ENCODE measurements at places on chromosomes 5 and 9. TPM values are rescaled to one million over a fixed set of nuclear protein-coding genes. Genes with fewer than 3 reads are reported as not detected.

DNA sequence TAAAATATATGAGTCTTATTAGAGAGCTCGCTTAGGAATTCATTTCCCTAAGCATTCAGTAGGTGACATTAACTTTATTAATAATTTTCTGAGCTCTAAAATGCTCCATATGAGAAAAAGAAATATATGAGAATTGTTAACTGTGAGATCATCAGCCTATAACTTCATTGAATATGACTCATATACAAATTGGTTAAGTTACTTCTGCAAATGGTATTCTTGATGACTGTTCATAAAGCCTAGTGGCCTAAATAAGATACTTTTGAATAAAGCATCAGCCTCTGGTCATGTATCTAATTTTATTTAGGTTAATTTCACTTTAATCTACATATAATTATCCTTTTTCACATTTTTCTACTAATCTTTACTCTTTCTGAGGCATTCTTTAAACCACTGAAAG is 710.2 kb upstream of the ACO1 start:
- no peak for DNase-seq
- H3K4me3 ChIP-seq = no peak overlapping the region
- no peaks in the 10 kb centered on the region for H3K27me3 ChIP-seq
- no peak overlapping the region for H3K27ac ChIP-seq
- no peaks in the 10 kb centered on the region for H3K36me3 ChIP-seq

DNA sequence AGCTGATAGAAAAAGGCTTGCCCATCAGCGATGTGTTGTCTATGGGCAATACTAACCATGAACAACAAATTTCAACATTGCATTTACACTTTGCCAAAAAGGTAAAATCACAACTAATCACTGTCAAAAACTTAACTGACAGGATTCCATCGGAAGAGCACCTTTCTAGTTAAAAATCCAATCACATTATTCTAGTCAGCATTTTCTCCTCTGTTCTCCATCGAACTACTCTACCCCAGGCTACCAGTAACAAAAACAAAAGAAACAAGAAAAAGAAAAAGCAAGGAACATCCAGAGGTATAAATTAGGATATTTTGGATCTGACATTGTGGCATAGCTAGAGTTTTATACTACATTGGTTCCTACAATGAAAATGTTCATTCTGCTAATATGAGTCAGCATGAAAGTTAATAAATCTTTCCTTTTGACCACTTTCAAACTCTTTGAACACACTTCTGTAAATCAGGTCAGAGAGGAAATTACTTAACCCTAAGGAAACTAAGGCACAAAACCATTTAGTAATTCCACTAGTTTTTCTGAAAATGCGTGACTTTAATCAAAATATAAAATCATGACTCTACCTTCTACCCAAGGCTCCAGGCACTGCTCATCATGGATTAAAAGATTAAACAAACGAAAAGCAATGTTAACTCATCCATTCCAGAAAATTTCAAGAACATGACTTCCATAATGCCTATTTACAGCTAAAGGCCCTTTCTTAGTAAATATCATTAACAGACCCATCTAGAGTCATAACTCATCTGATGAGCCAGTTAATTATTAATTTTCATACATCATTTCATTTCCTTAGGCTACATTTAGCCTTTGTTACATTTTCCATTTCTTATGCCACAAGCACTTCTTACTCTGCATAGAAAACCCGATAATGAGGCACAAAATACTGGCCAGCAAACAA is 10.2 kb downstream of the GLIS3 start:
- H3K27me3 ChIP-seq = no peaks in the 10 kb centered on the region
- no peaks in the 10 kb centered on the region for H3K4me1 ChIP-seq
- no peak for DNase-seq
- H3K4me3 ChIP-seq = no peak overlapping the region
- H3K27ac ChIP-seq = no peak overlapping the region
- H3K36me3 ChIP-seq = no peaks in the 10 kb centered on the region

DNA sequence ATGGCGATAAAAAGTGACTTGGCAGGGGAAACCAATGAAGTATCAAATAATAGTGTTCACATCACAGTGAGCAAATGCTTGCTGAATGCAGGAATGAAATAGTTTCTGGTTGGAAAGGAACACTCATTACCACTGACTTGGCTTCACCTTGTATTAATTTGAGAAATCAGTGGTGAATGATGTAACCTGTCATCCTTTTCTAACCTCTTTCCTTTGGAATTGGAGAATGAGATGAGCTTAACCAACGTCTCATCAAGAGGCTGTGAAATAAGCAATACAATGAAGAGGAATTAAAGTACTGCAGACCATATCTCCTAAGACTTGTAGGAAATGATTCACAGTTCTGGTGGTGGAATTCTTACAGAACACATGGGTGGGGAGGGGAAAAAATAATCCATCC is 192.2 kb downstream of the DMAC1 start:
- H3K27ac ChIP-seq = no peak overlapping the region
- H3K27me3 ChIP-seq = no peaks in the 10 kb centered on the region
- DNase-seq = no peak

- no peak overlapping the region for H3K27ac ChIP-seq
- DNase-seq = no peak
- no peak overlapping the region for H3K4me3 ChIP-seq
- H3K27me3 ChIP-seq = no peaks in the 10 kb centered on the region
- no peaks in the 10 kb centered on the region for H3K4me1 ChIP-seq
Observed at GRCh38 chr5:82720213-82721086, 356.7 kb downstream of the TMEM167A start.

The IFNA13 gene
- total RNA-seq = not detected

GRCh38 chr9:124222918-124223720 is 34.6 kb upstream of the NEK6 start:
- no peaks in the 10 kb centered on the region for H3K36me3 ChIP-seq
- no peak overlapping the region for H3K4me3 ChIP-seq
- peaks cover 82% of the 10 kb centered on the region for H3K4me1 ChIP-seq
- no peaks in the 10 kb centered on the region for H3K27me3 ChIP-seq

DNA sequence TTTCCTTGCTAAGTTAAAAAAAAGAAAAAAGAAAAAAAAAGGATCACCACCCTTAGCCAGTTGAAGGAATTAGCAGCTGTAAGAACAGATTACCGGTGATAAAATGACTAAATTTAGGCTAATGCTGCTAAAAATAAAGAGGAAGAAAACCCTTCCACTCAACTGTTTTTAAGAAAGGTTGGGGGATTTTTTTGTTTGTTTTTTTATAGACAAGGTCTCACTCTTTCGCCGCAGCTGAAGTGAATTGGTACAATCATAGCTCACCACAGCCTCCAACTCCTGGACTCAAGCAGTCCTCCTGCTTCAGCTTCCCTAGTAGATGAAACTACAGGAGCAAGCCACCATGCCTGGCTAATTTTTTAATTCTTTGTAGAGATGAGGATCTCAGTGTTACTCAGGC is 101.7 kb downstream of the SNCAIP start:
- H3K36me3 ChIP-seq = no peaks in the 10 kb centered on the region
- H3K4me3 ChIP-seq = no peak overlapping the region
- peaks cover 3% of the 10 kb centered on the region for H3K4me1 ChIP-seq
- H3K27me3 ChIP-seq = no peaks in the 10 kb centered on the region
- H3K27ac ChIP-seq = no peak overlapping the region

GRCh38 chr5:32831624-32832023 is 120.5 kb downstream of the NPR3 start:
- no peaks in the 10 kb centered on the region for H3K4me1 ChIP-seq
- no peaks in the 10 kb centered on the region for H3K36me3 ChIP-seq
- no peak overlapping the region for H3K27ac ChIP-seq
- H3K4me3 ChIP-seq = no peak overlapping the region

DNA sequence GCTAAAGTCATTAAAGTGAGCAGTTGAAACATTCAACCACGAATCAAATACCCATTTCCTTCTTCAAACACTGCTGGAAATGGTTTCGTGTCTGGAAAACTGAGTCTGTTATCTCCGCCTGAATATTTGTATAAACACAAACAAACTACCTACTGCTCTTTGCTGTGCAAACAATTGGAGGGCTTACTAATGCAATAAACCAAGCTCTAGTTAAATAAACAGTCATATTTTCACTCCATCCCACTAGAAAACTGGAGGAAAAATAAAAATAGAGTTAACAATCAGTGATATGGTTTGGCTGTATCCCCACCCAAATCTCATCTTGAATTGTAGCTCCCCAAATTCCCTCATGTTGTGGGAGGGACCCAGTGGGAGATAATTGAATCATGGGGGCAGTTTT is 397.6 kb downstream of the RASEF start:
- H3K4me1 ChIP-seq = no peaks in the 10 kb centered on the region
- no peaks in the 10 kb centered on the region for H3K27me3 ChIP-seq
- no peaks in the 10 kb centered on the region for H3K36me3 ChIP-seq
- no peak overlapping the region for H3K27ac ChIP-seq
- no peak for DNase-seq
- H3K4me3 ChIP-seq = no peak overlapping the region

DNA sequence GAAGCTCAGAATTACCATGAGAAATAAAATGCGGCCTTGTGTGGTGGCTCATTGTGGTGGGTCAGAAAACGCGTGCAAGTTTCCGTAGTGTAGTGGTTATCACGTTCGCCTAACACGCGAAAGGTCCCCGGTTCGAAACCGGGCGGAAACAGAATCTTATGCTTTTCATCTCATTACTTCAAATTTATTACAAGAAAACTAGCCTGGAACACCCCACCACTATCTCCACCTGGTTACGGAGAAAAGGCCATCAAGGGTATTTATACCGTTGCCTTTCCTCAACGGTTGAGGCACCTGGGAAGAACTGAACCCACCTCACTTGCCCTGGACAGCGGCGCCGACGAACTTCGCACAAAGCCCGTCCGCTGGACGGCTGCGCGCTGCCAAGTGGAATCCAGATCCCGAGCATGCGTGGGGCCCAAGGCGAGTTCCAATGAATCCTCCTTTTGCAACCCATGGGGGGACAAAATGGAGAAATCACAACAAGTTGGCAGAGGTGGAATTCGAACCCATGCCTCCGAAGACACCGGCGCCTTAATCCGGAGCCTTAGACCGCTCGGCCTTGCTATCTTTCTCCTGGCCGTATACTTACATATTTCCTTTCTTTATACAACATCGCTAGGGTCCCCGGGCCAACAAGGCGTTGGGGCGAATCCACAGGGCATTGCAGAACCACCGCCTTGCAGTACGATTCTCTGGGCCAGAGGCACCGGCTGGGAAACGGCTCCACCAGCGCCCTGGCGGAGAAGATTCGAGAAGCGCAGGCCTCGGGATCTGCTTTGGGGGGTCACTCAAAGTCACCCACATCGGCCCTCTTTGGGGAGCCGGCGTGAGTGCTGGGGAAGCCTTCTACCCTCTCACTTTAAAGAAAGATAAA is 16.9 kb downstream of the OR2V2 start:
- H3K27ac ChIP-seq = no peak overlapping the region
- no peak overlapping the region for H3K4me3 ChIP-seq
- no peak for DNase-seq
- H3K4me1 ChIP-seq = peaks cover 36% of the 10 kb centered on the region
- H3K36me3 ChIP-seq = no peaks in the 10 kb centered on the region
- no peaks in the 10 kb centered on the region for H3K27me3 ChIP-seq

Data from Karpas-422 (cell line).